Activated CD4-positive, alpha-beta T cell treated with anti-CD3 and anti-CD28 coated beads for 36 hours (primary cell): ENCODE measurements at places on chromosomes 3 and 15. TPM values are rescaled to one million over a fixed set of nuclear protein-coding genes. Genes with fewer than 3 reads are reported as not detected.

GRCh38 chr3:31836131-31837075, 144.7 kb downstream of the OSBPL10 start:
- DNase-seq: no peak

- DNase-seq: no peak
Measured at GRCh38 chr3:17473761-17474160, 268.7 kb downstream of the TBC1D5 start.

TMCO5A gene
- total RNA-seq: not detected

OCA2 gene
- total RNA-seq: not detected

CDHR4 gene
- not detected for total RNA-seq

DNA sequence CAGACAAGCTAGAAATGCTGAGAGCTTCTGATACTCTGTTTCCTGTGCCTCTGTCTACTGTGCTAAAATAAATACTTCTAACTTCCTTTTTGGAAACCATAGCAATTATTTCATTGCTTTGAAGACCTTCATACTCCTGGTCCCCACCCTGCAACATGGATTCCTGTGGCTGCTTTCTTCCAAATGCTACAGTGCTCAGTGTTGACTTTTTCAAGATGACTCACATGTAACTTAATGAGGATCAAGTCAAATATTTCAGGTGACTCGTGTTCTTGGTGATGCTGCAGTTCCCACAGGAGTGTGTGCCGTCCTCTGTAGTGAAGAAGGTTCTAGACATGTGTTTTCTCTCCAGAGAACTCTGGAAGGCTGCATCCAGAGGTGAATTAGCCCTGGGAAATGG, 288.6 kb downstream of the CLSTN2 start:
- DNase-seq: no peak

DNA sequence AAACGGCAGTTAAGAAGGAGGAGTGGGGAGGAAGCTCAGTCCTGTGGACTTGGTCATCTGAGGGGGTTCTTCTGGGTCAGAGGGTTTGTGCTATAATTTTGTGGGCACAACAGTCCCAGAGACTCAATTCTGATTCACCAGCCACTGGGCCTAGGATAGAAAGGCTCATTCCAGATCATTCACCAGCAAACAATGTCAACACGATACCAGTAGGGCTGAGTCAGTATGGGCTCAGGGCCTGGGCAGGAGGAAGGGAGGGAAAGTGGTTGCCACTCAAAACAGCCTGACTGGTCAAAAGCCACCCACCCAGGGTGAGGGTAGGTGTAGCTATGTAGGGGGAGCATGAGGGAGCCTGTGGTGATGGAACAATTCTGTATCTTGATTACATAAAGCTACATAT, 86.9 kb upstream of the MEX3B start:
- DNase-seq: no peak
